H1 (cell line): ENCODE measurements at places on chromosomes 2 and 18. TPM values are rescaled to one million over a fixed set of nuclear protein-coding genes. Genes with fewer than 3 reads are reported as not detected.

Gene LRATD1
- 2.3 and 2.4 TPM in 2 replicates for total RNA-seq

Gene CCDC102B
- total RNA-seq = 0.78 and 0.80 TPM in 2 replicates

Gene PRSS56
- total RNA-seq = not detected in 2 replicates

DNA sequence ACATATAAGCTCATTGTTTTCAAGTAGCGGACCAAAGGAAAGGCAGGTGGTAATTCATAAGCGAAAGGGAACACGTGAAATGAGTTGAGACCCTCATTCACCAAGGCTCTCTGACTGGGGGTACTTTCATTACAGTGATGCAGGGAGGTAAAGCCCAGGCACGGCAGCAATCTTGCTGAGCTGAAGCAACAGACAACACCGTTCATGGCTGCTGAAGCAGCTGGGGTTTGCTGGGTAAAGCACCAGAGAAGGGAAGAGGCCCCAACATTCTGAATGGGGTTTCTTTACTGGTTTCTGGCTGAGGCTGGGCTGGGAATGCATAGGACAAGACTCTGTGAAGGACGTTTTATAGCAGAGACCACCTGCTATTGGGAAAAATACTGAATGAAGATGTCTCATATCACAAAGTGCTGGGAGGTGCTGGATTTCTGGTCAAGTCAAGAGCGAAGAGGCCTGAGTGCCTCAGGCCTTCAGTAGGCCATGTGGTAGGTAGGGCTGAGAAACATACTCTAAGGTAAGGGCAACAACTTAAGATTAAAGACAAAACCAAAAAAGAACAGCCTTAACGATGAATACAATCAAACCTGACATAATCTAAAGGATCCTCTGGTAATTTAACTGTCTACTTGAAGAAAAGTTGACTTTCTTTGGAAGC lies 324.7 kb upstream of the PIK3C3 start:
- no peak overlapping the region for H3K4me3 ChIP-seq
- H3K36me3 ChIP-seq = no peaks in the 10 kb centered on the region
- no peak overlapping the region for H3K27ac ChIP-seq

GRCh38 chr2:190486037-190486623 lies 48.4 kb downstream of the NEMP2 start:
- H3K36me3 ChIP-seq = no peaks in the 10 kb centered on the region
- no peak overlapping the region for H3K27ac ChIP-seq
- H3K4me3 ChIP-seq = no peak overlapping the region
- no peaks in the 10 kb centered on the region for H3K27me3 ChIP-seq
- no peak for DNase-seq

DNA sequence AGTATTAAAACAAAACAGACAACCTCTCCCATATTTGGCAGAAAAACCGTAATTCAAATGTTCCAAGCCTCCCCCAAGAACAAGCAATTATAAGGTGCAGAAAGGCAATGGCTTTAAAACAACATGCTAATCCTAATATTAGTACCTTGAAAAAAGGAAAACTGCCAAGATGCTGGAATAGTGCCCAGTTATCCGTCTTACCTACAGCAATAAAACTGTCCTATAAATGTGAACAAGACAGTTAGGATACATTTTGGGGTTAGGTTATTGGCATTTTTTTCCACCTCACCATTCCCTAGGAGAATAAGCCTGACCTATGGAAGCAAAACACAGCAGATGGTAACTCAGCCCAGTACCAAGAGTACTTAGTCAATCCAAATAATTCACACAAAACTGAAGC lies 83.2 kb downstream of the TCF4 start:
- H3K4me1 ChIP-seq = peaks cover 9% of the 10 kb centered on the region; the same call in 1 of the 2 replicates
- H3K4me3 ChIP-seq = no peak overlapping the region
- H3K36me3 ChIP-seq = no peaks in the 10 kb centered on the region; the same call in 1 of the 2 replicates
- no peaks in the 10 kb centered on the region for H3K27me3 ChIP-seq

- H3K36me3 ChIP-seq = no peaks in the 10 kb centered on the region
- no peak overlapping the region for H3K27ac ChIP-seq
- no peaks in the 10 kb centered on the region for H3K4me1 ChIP-seq
- H3K27me3 ChIP-seq = no peaks in the 10 kb centered on the region
- H3K4me3 ChIP-seq = no peak overlapping the region
Observed at GRCh38 chr2:214328941-214329340, 81.9 kb upstream of the VWC2L start.

- H3K4me3 ChIP-seq = no peak overlapping the region
- H3K27ac ChIP-seq = no peak overlapping the region
- no peaks in the 10 kb centered on the region for H3K4me1 ChIP-seq
- DNase-seq = no peak
- H3K36me3 ChIP-seq = peaks cover 30% of the 10 kb centered on the region
Observed at GRCh38 chr2:1664698-1665097, 79.6 kb downstream of the PXDN start.

- DNase-seq = no peak
- no peak overlapping the region for H3K4me3 ChIP-seq
- no peaks in the 10 kb centered on the region; the same call in 1 of the 2 replicates for H3K4me1 ChIP-seq
- no peaks in the 10 kb centered on the region for H3K27me3 ChIP-seq
- peaks cover 8% of the 10 kb centered on the region for H3K36me3 ChIP-seq
Observed at GRCh38 chr2:105380432-105381100, 18.3 kb downstream of the FHL2 start.

GRCh38 chr2:64796926-64797325 lies 143.2 kb upstream of the SERTAD2 start:
- no peak overlapping the region for H3K4me3 ChIP-seq
- DNase-seq = no peak
- H3K4me1 ChIP-seq = no peaks in the 10 kb centered on the region
- H3K36me3 ChIP-seq = no peaks in the 10 kb centered on the region

DNA sequence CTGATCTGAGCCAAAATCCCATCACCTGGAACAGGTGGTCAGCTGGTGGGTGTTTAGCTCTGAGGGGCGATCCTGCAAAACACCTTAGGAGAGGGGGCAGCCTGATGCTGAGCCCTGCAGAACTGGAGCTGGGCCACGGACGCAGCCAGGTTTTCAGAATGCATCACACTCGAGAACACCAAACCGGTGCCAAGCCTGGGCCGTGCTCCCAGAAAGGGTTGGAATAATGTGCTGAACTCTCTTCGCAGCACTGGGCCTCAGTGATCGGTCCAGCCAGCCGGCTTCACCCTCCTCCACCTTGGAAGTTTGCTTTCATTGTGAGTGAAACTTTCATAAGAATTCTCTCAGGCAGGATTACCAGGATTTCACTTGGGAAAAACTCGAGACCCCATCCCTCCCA lies 56.5 kb upstream of the TTC39C start:
- no peak overlapping the region for H3K4me3 ChIP-seq
- no peak for DNase-seq
- no peaks in the 10 kb centered on the region for H3K4me1 ChIP-seq
- H3K36me3 ChIP-seq = no peaks in the 10 kb centered on the region
- H3K27me3 ChIP-seq = no peaks in the 10 kb centered on the region

DNA sequence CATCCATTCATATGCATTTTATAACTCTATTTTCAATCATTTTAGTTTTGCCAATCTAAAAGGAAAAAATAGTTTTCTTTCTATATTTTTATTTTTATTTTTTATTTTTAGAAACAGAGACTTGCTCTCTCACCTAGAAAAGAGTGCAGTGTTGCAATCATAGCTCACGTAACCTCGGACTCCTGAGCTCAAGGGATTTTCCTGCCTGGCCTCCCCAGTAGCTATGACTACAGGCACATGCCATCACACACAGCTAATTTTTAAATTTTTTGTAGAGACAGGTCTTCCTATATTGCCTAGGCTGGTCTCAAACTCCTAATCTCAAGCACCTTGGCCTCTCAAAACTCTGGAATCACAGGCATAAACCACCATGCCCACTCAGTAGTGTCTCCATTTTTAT lies 125.5 kb upstream of the XIRP2 start:
- H3K4me3 ChIP-seq = no peak overlapping the region
- H3K4me1 ChIP-seq = peaks cover 6% of the 10 kb centered on the region
- DNase-seq = no peak
